NCI-H226 (cell line): ENCODE measurements at places on chromosomes 3 and 15.
A peak's percentile ranks its signal among the peaks of the same experiment; 100 is the strongest.

DNA sequence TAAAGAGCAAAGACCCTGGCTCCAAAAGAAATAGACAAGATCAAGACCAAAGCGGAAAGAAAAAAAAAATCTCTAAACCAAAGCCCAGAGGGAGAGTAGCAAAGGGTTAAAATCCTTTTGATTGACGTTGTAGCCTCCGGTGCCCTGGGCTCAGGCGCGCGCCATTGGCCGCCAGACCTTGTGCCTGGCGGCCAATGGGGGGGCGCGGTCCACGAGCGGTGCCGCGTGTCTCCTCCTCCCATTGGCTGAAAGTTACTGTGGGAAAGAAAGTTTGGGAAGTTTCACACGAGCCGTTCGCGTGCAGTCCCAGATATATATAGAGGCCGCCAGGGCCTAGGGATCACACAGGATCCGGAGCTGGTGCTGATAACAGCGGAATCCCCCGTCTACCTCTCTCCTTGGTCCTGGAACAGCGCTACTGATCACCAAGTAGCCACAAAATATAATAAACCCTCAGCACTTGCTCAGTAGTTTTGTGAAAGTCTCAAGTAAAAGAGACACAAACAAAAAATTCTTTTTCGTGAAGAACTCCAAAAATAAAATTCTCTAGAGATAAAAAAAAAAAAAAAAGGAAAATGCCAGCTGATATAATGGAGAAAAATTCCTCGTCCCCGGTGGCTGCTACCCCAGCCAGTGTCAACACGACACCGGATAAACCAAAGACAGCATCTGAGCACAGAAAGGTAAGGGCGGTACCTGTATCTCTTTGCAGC is at the start of gene HES1:
Gene HES1, plus strand, starts transcription at position 343 of the 713 bp plus-strand sequence. Its CDS starts 233 bp downstream, at position 576.
- peak; percentile 95 for DNase-seq

GRCh38 chr3:79383402-79384012 is 384.3 kb downstream of the ROBO1 start:
- peak; percentile 58 for DNase-seq

DNA sequence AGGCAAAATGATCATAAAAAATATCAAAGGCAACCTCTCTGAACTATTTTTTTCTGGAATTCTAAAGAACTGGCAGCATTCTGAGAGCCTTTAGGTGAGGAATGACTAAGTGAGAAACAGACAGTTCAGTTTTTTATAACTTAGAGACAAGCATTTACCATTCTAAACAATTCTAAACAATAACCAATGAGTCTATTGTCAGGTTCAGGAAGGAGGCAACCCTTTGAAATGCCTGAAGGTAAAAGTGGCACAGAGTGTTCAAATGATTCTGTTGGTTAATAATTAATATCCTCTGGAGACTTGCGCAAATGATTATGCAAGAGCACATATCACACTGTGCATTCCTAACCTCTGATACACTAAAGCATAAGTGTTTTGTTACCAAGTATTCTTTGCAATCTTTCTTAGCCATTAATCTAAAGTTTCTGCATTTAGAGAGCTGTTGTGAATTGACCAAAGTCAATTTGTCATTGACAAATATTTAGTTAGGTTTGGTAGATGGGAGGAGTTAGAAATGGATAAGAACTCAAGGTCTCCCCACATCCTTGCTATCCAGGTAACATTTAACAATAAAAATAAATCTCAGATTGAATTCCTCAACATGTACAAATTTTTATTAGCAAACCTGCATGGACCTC is 9.2 kb upstream of the TGFBR2 start:
- peak; percentile 81 for DNase-seq

- peak; percentile 23 for DNase-seq
Observed at GRCh38 chr15:75508840-75509532, 57.5 kb upstream of the SIN3A start.

DNA sequence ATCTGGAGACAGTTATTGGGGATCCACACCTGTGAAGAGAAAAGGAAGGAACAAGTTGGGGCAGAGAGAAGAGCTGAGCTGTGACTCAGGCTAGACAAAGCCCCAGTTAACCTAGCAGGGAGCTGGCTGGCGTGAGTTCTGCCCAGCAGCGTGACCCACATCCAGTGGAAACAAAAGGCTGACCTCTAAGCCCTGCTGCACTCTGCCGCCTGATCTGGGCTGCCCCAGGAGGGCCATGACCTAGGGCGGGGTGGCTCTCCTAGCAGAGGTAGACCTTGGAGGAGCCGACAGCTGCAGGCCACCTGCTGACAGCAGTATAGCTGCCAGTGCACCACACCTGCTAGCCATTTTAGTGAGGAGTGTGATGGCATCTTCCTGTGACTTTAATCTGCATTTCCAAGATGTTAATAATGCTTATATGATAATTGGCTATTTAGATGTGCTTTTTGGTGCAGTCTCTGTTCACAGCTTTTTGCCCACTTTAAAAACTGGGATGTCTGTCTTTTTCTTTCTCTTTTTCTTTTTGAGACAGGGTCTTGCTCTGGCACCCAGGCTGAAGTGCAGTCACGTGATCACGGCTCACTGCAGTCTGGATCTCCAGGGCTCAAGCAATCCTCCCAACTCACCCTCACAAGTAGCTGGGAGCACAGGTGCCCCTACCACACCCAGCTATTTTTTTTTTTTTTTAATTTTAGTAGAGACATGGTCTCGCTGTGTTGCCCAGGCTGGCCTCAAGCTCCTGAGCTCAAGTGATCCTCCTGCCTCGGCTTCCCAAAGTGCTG is 78.1 kb downstream of the LSM3 start:
- no peak for DNase-seq

- no peak for DNase-seq
Observed at GRCh38 chr3:174035328-174035886, 637.9 kb downstream of the NLGN1 start.

DNA sequence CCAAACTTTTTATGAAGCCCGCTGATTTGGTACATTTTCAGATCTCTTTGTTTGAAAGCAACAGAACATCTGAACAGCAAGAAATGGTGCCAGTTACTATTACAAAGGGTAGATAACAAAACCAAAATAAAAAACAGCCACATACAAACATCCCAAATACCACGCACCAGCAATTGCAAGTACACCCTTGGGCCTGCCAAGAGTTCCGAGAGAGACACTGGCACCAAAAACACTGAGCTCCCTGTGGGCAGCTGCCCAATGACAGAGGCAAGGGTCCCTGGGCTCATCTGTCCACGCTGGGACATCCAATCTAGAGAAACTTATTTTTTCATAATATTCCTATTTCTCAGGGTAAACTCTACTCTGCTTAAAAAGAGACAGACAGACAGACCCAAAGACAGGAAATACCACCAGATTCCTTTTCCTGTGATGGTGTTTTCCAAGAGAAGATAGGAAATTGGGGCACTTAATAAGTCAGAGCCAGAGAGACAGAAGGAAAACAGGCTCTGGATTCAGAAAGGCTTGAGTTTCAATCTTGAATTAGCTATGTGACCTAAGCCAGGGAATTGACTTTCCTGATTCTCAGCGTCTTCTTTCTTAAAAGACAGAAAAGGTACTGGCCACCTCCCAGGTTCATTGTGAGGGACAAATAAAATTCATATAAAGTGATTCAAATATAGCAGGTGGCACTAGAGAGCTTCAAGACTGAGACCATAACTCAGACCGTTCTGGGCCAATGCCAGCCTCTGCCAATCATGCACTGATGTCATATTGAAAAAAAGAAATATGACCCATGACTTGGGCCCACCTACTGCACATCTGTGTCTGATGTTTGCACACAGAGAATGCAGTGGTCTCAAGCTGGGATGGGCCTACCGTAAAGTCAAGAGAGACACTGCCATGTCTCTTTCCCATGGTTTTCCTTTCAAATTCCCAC is 61.3 kb downstream of the FOXP1 start:
- DNase-seq = no peak

GRCh38 chr3:179133575-179133974 is 14.6 kb upstream of the PIK3CA start:
- DNase-seq = no peak

DNA sequence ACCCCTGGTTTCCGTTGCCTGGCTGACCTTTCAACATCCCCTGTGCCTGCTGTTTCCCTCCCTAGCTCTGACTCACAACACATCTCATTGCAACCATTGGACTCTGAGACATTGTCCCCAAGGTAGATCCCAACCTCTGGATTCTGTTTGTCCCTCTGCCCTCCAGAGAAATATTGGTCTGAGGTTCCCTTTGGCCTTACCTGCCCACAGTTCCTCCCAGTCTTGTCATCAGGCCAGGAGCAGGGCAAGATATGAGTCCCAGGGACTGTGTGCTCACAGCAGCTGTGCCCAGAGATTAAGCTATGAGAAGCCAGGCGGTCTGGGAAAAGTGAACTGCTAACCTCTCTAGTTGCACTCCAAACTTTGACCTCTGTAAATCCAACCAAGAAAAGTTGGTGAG is 168.2 kb upstream of the NR2F2 start:
- DNase-seq = no peak

DNA sequence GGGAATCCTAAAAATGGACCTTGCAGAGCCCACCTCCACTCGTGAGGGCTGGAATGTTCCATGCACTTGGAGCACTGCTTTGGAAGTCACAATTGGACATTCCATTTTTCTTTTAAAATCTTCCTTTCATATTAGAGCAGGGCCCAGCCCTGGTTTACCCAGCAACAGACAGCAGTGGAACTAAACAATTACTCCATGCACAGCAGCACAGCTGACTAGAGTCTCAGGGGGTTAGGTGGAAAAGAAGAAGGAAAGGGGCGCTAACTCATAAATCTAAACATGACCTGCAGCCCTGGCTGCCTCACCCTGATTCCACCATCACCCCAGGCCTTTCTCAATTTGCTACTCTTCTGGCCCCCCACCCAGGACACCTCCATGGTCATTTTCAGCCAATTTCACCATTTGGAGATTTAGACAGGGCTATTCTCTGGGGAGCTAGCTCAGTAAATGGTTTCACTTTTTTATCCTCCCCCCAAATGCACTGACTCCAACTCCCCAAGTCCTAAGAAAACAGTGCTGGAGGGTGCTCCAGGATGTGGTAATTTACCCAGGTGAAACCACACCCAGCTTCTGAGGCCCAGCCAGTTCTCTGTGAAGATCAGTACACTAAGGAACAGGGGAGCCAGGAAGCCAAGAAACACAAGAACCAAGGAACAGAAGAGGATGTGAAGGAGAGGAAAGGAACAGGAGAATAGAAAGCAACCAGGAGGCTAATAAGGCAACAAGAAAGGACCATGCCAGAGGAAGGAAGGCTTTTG is 1.6 kb upstream of the LRRC31 start:
- no peak for DNase-seq

- DNase-seq = peak; percentile 5
Observed at GRCh38 chr3:17006132-17006852, 121.5 kb downstream of the PLCL2 start.

- DNase-seq = peak; percentile 4
Observed at GRCh38 chr3:31472479-31473390, 60.0 kb upstream of the STT3B start.

- no peak for DNase-seq
Observed at GRCh38 chr3:143294188-143294587, 174.6 kb downstream of the CHST2 start.

DNA sequence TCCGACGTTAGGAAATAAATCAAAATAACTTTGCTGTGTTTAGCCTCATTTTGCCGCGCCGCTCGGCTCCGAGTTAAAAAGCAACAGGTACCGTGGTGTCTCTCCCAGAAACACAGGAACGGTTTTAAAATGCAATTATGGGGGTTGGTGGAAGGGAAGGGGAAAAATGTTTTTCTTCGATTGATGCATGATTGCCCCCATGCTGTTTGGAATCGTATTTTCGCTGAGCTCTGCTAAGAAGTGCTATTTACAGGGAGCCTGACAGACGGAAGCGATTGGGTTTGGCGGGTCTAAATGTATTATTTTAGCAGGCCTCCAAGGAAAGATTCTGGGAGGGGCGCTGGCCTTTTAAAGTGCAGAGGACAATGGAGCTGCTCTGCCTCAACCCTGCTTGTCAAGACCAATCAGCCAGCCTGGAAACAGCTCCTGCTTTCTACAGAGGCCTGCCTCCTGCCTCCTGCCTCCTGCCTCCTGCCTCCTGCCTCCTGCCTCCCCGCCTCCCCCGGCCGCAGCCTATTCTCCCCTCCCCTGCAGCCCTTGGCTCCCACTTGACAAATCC is 156.7 kb upstream of the TLE3 start:
- DNase-seq = no peak

DNA sequence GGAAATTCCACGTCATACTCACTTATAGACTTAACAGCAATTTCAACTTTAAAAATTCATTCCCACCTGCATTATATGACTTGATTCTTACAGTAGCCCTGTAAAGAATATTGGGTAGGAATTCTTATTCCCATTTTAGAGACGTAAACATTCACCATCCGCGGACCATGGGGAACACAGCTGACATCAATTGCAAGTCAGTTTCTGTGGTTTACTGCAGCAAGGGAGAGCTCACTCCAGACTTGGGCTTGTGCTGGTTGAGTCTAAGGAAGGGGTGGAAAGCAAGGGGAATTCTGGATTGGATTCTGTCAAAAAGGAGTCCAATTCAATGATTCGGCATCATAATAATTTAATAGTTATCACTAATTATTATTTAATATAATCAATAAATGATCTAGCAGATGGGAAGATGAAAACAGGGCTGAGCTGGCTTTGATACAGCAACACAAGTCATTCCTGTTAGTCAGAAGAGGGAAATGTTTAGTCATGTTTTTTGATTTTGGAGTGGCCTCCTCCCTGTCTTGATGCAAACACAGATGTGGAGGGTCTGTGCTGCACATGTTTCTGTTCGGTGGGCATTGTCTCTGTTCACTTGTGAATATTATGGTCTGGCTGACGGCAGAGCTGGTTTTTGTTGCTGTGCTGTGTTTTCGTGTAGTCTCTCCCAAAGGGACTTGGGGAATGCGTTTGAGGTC is 9.7 kb downstream of the LIPC start:
- peak; percentile 52 for DNase-seq

DNA sequence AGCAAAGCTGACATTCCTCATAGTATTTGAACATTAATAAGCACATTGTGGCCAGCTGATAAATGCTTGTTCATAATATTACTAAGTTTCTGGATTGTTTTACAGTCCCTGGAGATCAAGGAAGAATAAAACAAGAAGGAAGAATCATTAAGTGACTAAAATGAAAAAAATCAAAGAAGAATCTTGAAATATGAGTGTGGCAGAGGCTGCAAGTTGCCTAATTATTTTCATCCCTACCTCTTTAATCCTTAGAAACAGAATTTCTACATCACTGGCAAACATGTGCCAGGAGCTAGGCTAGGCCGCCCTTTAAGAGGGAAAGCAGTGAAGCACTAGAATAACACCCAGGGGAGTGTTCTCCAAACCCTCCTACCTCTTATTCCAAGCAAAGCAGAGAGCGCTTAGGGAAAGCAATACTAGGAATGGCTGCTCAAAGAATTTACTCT is 98.9 kb downstream of the MAGI1 start:
- DNase-seq = no peak

GRCh38 chr3:122936986-122937385 is 90.6 kb downstream of the SEMA5B start:
- DNase-seq = no peak

GRCh38 chr3:57059411-57059810 is 1.1 kb upstream of the SPATA12 start:
- DNase-seq = peak; percentile 51

DNA sequence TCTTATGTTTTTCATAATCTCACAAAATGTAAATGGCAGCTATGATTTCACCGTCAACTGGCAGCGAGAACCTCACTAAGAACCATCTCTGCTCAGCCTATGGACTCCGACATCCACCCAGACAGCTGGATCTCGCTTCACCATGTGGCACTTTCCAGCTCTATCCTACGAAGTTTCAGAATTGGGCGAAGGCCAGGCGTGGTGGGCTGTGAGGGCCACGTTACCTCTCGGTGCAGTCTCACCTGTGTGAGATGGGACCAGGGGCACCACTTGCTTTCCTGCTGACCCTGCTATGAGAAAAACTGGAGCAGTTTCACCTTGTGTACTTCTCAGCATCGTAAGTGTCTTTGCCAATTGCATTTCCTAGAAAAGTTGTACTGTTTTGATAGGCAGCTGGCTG is 32.3 kb downstream of the CHDH start:
- DNase-seq = no peak
